ENCODE measurements at places on chromosomes 6 and 20.
A peak's percentile ranks its signal among the peaks of the same experiment; 100 is the strongest.

DNA sequence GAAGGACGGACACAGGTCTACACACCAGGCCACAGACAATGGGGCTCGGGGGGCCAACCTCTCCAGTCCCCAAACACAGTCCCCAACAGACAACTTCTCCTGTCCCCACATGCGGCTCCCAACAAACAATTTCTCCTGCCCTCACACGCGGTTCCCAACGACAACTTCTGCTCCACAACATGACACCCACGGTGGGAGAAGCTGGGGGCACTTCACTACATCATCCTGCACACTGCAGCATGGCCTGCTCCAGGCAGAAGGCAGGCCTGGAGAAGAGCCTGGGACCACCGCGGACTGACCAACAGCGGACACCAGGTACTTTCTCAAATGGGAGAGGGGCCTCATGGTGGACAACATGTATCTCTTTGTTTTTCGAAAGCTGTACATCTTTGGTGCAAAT lies 6.7 kb downstream of the TAF4 start:
- DNase-seq = no peak

DNA sequence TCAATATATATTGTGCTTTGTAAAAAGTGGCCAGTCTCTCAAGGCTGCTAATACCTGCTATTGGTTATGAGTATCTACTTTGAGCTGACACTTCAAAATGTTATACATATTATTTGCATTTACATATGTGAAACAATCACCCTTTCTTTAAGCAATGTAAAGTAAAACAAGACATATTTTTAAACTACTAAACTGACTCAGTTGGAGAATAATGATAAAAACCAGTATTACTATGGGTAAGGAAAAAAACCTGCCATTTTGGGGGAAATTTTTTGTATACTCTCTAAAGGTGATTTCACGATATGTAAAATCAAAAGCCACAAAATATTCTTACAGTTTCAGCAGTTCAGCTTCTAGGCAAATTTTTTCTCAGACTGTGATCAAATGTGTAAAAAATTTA lies 232.3 kb downstream of the PRL start:
- DNase-seq = no peak

- DNase-seq = no peak
Measured at GRCh38 chr6:40937491-40937890, 101.5 kb downstream of the UNC5CL start.

GRCh38 chr6:77456531-77457248 lies 6.6 kb downstream of the HTR1B start:
- peak; percentile 99 for DNase-seq

DNA sequence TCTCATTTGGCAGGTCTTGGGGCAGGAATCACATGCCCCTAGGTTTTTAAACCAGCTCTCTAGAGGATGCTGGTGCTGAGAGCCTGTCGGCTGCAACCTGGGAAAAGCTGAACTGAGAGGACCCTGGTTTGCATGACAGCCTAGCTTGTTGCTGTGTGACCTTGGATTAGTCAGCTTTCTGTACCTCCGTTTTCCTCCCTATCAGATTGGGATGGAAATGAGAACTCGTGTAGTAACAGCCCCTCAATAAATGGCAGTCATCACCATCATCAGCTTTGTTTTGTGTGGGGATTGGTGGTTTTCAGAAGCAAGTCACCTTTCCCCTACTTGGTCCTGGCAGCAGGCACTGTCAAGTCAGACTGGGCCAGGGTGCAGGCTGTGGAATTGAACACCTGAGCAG lies 75.2 kb upstream of the MYL9 start:
- DNase-seq = no peak

DNA sequence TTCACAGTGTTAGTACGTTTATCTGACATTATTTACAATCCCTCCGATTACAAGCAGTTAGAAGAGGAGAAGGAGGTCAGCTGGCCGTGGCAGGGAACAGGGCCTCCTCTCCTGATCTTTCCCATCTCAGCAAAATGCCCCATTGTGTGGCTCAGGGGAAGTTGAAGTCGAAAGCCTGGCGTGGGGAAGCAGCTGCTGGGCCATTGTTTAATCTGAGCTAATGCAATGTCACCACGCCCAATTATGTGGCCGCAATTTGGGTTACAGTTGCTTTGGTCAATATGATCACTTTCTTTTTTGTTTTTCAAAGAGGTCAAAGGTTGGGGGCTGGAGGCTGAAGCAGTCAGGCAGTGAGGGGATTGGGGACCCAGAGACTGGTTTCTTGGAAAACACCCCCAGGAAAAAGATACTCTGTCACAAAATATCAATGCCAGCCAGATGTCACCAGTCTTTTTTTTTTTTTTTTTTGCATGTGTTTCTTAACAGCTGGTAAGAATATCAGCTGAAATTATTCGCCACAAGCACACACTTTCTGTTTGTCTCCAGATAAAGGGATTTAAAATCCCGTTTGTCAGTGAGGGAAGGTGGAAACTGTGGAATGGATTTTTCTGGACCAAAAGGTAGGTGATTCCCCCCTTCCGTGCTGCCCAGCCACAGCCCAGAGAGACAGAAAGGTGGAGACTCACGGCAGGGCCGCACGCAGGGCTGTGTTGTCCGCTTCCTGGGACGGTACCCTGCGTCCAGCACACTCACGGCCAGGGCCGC lies 24.6 kb downstream of the DLL1 start:
- DNase-seq = no peak

DNA sequence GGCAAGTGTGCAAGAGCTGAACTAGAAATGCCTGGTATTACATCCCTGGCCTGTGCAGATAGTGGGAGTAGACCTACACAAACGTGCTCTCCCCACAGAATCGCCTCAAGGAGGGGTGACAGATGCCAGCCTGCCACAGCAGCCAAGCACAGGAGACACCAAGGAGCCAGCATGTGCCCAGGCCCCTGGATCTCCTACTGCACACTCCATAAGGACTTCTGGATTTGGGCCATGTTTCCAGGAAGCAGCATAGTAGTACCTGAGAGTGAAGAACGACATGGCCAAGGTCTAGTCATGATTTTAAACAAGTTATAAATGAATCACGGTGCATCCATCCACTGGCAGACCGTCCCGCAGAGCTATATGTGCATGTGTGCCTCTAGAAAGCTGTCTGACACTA lies 232.2 kb downstream of the SYNDIG1 start:
- no peak for DNase-seq

DNA sequence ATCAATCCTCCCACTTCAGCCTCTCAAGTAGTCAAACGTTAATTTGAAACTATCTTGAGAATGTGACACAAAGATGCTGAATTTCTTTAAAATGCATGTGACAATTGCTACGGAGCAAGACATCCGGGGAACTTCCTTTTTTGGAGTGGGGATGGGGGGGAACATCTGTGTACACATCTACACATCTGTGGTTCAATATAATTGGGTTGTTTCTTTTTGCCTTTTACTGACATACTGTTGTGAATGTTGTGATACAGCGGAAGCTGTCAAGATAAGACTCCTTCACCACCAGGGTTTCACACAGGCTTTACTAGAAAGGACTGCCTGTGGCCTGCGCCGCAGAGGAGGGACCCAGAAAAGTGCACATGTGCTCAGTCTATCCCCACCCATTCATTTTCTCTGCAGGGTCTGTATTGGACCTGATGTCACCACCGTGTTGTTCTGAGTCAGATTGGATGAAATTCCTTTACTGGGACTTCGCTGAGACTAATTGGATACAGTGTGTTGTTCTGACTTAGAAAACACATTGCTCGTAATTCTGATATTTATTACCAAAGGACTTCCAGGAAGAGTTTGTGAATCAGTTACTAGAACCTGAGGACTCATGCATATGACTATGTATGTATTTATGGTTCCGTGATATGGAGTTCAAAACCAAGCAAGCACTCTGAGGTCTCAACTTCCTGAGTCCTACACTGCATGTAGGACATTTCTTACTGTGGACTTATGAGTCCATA lies 98.7 kb upstream of the SGK1 start:
- no peak for DNase-seq

GRCh38 chr20:24676978-24677370 lies 207.5 kb downstream of the SYNDIG1 start:
- no peak for DNase-seq

DNA sequence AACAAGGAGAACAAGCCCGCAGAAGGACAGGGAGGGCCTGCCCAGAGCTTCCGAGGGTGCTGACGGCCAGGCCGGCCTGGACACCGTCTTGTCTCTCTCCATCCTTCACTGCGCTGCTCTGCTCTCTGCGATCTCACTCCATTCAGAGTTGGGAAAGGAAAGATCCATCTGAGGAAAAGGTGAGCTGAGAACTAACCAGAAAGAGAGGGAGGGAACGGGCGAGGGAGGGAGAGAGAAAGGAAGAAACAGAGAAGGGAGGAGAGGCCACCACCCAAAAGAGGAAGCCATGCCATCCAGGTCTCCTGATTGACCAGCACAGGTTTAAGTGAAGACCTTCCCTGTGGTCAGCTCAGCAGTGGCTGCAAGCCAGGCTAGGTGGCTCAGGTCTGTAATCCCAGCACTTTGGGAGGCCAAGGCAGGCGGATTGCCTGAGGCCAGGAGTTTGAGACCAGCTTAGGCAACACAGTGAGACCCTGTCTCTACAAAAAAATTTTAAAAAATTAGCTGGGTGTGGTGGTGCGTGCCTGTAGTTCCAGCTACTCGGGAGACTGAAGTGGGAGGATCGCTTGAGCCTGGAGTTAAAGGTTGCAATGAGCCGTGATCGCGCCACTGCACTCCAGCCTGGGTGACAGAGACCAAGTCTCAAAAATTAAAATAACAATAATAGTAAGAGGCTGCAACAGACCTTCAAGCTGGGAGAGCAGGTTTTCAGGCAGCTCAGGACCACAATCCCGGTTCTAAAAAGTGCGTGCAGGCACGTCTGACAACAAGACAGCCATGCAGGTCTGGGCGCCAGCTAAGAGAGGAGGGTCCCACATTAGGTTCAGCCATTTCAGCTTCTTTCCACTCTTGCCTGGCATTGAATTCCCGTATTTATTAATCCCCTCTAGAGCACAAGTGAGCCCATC lies 34.2 kb upstream of the DLGAP4 start:
- no peak for DNase-seq

DNA sequence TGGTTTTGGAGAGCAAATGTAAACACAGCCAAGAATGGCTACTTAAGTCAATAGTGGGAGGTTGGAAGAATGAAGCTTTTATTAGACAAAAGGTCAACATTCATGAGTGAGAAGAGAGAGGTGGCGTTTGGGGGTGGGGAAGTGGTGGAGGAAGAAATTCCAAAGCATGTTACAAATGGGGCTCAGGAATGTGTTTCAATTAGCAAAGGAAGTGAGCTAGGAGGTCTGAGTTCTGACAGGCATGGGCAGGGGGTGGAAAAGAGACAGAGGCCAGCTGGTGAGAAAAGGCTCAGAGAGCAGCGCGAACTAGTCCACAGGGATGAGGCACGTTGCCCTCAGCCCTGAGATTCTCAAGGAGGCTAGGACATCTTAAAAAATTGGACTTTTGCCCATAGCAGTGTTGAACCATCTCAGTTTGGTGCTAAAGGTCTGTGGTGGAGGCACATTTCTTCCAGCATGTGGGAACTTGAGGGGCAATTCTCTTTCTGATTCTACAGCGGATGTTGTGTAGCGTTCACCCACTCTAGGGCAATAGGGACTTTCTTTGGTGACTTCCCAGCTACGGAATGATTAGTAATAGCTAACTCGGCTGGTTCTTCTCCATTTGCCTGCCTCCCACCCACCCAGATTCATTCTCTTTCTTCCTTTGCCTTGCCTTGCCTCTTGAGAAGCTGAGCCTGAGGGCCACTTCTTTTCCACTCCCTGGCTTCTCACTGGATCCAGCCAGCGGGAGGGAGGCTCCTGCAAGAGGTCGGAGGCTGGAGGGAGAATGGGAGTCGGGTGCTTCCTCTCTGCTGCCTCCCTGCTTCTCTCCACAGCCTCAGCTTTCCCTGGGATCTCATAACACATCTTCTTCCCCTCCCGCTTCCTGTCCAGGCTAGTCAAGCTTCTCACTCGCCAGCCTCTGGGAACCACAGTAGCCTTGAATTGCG lies 45.1 kb upstream of the NEDD9 start:
- peak; percentile 70 for DNase-seq

DNA sequence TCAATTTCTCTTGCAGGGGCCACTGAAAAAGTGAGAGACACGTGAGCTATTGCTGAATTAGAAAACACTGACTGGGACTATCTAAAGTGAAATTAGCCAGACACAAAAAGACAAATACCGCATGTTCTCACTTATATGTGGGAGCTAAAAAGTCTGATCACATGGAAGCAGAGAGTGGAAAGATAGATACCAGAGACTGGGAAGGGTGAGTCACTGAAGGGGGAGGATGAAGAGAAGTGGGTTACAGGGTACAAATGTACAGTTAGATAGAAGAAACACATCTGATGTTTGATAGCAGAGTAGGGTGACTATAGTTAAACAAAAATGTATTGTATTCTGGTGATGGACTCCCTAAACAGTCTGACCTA lies 13.4 kb downstream of the CST3 start:
- no peak for DNase-seq

DNA sequence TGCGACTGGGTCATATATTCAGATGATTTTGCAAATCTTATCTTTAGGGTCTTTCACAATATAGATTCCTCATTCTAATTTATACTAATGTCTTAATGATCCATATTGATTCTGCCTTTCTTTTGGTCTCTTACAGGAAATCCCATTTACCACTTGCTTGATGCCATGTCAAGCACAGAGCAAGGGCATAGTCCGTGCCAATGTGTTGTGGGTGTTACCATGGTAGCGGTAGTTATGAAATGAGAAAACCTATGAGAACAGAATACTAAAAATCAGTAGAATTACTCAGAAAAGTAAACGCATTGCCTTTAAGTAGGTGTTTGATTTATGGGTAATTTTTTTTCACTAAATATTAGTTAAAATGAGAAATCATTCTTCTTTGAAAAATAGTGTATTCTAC lies 153.9 kb upstream of the RAB32 start:
- DNase-seq = no peak

DNA sequence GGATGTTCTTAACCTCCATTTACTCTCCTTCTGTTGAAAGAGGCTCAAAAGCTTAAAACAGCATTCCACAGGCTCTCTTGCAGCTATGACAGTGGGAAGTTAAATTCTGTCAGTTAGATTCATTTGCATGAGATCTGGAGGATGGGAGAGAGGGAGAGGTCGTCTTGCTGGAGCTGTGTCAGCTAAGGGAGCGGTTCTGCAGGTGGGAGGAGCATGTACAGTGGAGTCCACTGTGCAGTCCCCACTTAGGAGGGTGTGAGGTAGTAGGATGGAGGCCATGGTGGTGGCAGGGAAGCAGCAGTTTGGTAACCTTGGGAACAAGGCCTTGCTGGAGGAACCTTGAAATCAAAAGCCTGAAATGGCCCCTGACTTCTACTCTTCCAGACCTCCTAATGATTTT lies 12.0 kb upstream of the B4GALT5 start:
- no peak for DNase-seq

DNA sequence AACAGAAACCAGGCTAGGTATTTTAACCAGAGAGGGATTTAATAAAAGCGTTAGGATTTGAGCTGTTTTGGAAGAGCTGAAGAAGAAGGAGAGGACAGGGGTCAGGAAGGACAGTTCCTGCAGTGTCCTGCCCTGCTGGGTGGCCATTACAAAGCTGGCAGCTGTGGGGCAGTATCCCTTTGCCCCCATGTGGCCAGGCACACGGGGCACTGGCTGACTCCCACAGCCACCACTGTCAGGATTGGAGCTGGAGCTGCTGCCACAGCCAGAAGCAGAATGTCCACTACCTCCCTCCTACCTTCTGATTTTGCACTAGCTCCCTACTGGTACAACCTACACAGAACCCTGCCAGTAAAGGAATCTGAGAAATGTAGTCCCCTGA lies 46.5 kb downstream of the SLC22A3 start:
- DNase-seq = no peak

GRCh38 chr20:3896302-3896701 lies 7.1 kb downstream of the PANK2 start:
- DNase-seq = no peak

- no peak for DNase-seq
Measured at GRCh38 chr6:17884498-17885478, 102.6 kb downstream of the KIF13A start.

- DNase-seq = no peak
Measured at GRCh38 chr20:3244613-3245012, 5.6 kb upstream of the SLC4A11 start.

Data from AG04450 (cell line).